ENCODE measurements at places on chromosomes 7 and 10.

GRCh38 chr10:26690731-26691475 is 6.6 kb upstream of the PDSS1 start:
- no peak for DNase-seq

- no peak for DNase-seq
Measured at GRCh38 chr10:94402843-94403379, 570 bp downstream of the TBC1D12 start.

GRCh38 chr10:78864761-78865537 is 203.8 kb upstream of the ZMIZ1 start:
- no peak for DNase-seq

DNA sequence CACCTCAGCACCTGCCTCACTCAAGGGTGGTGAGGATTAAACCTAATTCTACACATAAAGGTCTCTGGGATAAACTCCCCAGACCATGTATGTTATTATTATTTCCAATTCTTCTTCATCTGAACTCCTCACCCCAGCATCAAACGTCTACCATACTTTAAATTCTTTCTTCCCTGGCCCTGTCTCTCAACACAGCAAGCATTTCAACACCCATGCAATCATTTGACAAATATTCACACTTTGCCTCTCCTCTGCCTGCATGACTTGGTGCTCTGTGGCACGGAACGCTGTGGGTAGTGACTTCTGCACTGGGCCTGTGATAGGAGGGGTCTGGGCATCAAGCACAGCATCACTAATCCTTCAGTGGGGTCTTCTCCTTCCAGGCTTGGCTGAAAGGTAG is 490.8 kb downstream of the TNS3 start:
- no peak for DNase-seq

GRCh38 chr10:71133710-71134686 is 78.4 kb upstream of the UNC5B start:
- no peak for DNase-seq

- DNase-seq = no peak
Measured at GRCh38 chr10:76318211-76318610, 886.8 kb downstream of the LRMDA start.

- DNase-seq = no peak
Measured at GRCh38 chr10:76023007-76023406, 591.6 kb downstream of the LRMDA start.

- no peak for DNase-seq
Measured at GRCh38 chr7:158085741-158086695, 501.6 kb downstream of the PTPRN2 start.

DNA sequence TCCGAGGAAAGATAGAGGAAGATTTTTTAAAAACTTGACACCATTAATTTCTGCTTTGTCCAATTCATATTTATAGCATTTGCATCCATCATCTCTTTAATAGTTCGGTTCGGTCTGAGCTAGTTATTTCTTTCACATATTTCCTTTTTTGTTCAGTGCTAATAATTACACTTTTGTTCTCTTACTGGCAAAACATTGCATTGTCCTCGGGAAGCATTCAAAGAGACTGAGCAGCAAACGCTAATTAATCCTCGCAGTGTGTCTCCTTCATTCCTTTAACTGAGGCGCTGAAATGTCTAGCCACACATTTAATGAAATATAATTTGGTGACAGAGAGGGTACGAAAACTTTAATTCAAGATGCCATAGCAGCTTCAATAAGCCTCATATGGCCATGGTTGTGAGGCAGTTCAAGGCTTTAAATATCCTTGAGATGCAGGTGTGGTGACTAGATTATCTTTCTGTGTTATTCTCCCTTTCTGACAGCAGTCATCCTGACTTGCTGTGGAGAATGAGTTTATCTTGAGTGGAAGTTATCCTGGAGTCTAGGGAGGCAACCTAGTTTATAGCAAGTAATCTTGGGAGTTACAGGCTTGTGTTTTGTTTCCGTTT is 431.4 kb downstream of the SDK1 start:
- DNase-seq = no peak

DNA sequence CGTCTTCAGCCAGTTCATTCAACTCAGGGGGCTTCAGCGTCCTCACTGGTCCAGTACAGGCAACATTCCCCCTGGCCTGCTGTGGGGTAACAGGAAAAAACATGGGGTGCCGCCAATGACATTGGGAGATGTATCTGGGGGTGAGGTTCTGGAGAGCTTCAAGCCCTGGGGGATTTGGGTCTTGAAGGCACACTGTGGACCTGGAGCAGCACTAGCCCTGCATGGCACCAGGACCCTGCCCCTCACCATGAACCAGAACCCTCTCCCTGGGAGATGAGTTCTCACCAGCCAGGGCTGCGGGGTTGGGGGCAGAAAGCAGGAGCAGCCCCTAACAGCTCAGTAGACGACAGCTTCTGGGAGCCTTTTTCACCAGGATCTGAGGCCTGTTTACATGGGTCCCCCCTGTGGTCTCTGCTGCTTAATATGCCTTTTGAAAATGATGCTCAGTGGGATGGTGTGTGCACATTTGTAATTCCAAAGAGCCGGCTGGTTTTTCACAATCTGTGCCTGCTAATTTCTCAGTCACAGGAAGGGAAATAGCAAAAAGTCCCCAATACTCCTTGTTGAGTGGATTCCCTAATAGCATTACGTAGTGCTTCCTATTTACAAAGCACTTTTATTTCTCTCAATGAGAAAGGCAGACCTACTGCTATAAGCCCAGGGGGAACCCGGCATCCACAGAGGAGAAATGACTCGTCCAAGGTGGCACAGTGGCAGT is 509.5 kb downstream of the RPS24 start:
- no peak for DNase-seq

DNA sequence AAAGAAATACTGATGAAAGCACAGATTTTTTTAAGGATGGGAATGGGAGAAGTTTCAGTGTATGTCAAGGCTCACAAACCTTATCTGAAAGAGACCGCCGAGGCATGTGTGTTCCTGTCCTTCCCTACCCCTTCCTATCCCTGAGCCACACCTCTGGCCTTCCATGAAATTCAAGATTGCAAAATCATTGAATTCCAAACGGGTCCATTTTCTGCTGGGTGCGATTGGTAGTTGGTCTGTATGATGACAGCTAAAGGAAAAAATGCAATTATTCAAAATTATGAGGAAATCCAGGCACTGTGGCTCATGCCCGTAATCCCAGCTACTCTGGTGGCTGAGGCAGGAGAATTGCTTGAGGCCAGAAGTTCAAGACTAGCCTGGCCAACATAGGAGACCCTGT is 170.1 kb downstream of the ARHGAP12 start:
- DNase-seq = no peak

GRCh38 chr10:131855461-131856401 is 45.1 kb upstream of the PPP2R2D start:
- DNase-seq = no peak

GRCh38 chr10:75984067-75984466 is 552.6 kb downstream of the LRMDA start:
- DNase-seq = no peak

DNA sequence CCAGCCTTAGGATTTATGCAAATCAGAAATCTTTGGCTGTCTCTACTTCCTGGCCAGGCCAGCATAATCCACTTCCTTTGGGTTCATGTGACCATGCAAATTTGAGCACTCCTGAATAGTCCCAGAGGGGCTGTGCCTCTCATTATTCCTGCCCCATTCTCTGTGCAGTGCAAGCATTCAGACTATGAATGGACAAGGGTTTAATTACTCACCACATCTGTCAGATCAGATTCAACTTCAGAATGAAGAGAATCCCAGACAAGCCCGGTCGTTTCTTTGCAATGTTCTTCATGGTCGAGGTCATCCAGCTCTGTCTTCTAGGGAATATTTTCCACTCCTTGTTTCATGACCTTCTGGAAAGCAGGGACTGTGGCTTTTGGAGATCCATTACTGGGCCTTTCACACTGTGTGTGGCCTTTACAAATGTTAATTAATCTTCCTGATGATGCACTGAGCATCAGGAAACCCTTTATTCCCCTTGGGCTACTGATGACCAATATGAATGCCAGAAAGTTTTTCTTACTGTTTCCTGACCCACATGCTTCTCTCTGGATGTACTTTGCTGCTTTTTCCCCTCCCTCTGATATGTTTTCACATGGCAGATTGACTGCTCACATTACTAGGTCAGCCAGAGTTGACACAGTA is 217.6 kb upstream of the TCF7L2 start:
- DNase-seq = no peak

DNA sequence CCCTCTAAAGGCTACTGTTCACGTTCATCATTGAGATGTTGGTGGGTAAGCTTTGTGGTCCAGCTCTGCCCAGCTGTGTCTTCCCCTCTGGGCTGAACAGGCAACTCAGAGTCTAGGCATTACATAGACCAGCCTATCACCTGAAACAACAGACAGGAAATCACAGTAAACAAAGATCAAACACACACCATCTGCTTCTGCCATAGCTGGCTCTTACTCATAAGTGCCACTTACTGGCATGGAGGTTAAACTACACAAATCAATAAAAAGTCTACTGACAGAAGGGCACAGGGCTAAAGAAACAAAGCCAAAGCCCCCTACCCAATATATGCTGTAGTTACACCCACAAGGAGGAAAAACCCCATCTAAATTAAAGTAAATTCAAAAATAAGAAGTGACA is 35.0 kb downstream of the SEPTIN14 start:
- DNase-seq = no peak

DNA sequence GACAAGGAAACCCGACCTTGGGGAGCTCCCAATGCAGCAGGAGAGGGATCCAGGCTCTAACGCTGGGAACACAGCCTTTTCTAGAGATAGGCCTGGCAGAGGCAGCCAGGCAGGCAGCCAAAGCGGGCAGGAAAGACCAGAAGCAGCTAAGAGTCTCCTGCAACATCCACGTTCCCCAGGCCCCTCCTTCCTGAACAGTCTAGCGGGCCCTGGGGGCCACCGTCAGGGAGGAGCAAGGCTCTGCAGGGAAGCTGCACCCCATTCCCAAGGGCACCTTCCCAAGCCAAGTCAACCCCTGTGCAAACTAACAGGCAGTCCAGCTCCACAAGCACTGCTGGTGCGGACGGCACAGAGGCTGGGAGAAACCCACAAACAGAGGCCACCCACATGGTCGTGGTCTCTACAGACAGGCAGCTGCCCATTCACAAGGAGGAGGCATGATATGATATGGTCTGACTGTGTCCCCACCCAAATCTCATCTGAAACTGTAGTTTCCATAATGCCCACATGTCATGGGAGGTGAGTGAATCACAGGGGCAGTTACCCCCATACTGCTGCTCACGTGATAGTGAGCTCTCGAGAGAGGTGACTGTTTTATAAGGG is 115.7 kb downstream of the MAD1L1 start:
- no peak for DNase-seq

DNA sequence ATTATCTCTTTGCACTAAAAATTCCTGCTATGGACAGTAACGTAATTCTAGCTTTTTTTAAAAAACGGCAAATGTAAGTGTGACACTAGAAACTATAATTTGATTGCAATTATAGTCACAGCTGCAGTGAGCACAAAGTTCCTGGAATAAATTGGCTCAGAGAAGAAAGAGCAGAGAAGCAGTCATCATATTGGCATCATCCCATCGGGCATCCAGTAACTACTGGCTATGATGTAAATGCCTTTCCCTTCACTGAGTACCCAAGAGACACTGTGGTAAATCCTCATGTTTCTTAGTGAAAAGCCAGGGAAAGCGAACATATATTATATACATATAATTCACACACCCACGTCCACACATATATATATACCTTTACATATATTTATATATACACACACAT is 43.6 kb downstream of the PIP4K2A start:
- no peak for DNase-seq

DNA sequence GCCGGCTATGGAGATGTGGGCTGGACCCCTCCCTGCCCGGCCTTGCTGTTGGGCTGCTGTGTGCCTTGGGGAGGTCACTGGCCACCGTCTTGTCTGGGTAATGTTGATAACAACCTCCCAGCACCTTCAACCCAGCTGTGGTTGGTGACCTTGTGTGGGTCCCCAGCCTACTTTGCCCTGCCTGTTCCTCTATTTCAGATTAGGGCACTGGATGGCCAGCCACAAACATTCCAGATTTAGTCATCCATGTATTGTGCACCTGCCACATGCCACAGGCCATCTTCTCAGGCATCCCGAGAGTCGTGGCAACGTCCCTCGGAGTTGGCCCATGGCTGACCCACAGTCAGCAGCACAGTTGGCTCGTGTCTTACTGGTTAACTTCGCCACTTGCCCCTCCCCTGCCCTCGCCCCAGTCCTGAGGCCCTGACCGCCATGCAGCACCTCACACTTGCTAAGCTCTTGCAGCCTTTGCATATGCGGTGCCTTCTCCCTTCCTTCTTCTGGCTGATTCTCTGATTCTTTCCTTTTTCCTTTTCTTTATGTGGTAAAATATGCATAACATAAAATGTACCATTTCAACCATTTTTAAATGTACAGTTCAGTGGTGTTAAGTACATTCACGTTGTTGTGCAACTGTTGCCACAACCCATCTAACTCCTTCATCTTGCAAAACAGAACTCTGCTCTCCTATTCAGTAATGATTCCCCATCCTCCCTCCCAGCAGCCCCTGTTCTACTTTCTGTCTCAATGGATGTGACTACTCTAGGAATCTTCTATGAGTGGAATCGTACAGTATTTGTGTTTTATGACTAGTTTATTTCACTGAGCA is 60.6 kb downstream of the PRF1 start:
- DNase-seq = no peak

DNA sequence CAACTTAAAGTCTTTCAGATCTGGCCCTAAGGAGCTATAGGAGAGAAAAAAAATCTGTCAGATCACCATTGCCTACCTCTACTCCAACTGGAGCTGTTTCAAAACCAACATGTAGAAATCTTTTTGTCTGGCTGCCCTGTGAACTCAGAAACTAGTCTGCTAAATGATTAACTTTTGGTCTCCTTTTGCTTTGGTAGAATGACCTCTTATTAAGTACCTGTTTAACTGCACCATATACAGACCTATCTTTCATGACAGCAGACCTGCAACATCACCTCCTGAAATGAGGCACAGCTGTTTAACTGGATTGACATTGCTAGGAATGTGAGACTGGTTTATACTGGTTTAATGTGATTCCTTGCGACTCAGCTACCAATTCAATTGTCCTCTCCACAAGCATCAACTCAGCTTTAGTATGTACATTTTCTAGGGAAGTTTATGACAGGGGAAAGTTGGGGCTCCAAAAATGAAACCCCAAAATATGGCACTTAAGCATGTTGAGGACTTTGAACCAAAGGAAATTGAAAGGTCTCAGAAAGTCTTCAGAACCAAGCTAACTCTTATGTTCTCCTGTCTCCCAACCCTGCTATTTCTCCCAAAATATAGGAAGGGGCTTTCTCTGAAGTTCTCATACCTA is 1.8 kb downstream of the CYP3A43 start:
- no peak for DNase-seq

- no peak for DNase-seq
Measured at GRCh38 chr7:157080111-157080730, 58.5 kb upstream of the UBE3C start.

- DNase-seq = no peak
Measured at GRCh38 chr7:14403587-14403986, 414.1 kb upstream of the ETV1 start.

GRCh38 chr10:33115738-33116719 is 158.0 kb upstream of the ITGB1 start:
- no peak for DNase-seq

- no peak for DNase-seq
Measured at GRCh38 chr7:119452401-119452800, 820.6 kb upstream of the KCND2 start.

GRCh38 chr10:110311357-110311949 is 6.7 kb upstream of the SMNDC1 start:
- no peak for DNase-seq
